ENCODE measurements at places on chromosomes 1 and 21.
A peak's percentile ranks its signal among the peaks of the same experiment; 100 is the strongest.

DNA sequence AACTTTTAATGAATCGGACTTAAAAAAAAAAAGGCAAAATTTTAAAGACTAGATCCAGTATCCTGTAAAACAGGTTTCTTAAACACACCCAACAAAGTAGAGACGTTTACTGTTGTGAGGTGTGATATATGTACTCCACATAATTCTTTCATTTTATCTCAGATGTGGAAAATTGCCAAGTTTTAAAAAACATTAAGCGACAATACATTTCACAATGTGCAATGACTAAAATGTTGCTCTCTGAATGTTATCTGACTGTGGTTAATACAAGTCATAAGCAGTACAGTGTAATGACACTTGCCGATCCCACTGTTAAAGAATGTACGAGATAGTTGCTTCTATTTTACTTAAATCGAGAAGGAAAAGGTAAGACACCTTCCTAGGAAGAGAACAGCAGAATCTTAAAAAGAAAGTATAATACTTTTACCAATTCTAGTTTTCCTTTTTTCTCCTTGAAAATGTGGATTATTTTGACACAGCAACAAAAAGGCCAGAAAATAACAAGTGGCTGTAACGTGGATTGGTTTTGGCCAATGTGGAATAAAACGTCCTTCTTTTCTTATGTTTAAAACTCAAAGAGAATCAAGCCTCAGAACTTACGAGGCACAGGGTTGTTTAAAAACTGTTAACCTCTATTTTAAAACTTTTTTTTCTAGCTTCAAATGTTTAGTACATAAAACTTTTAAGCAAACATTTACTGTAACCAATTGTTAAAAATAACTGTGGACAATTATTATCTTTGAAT lies 51.4 kb downstream of the TP53BP2 start:
- no peak for DNase-seq

- DNase-seq: no peak
Observed at GRCh38 chr21:35868005-35868868, 192.1 kb downstream of the SETD4 start.

GRCh38 chr21:45291613-45292398 lies 4.1 kb upstream of the POFUT2 start:
- no peak for DNase-seq

GRCh38 chr1:65003316-65003664 lies 36.9 kb upstream of the JAK1 start:
- DNase-seq: no peak

GRCh38 chr1:113587475-113587874 lies 171.8 kb downstream of the PHTF1 start:
- no peak for DNase-seq

GRCh38 chr1:203776636-203777035 lies 11.7 kb downstream of the LAX1 start:
- no peak for DNase-seq

- no peak for DNase-seq
Observed at GRCh38 chr1:193841857-193842256, 655.4 kb upstream of the B3GALT2 start.

DNA sequence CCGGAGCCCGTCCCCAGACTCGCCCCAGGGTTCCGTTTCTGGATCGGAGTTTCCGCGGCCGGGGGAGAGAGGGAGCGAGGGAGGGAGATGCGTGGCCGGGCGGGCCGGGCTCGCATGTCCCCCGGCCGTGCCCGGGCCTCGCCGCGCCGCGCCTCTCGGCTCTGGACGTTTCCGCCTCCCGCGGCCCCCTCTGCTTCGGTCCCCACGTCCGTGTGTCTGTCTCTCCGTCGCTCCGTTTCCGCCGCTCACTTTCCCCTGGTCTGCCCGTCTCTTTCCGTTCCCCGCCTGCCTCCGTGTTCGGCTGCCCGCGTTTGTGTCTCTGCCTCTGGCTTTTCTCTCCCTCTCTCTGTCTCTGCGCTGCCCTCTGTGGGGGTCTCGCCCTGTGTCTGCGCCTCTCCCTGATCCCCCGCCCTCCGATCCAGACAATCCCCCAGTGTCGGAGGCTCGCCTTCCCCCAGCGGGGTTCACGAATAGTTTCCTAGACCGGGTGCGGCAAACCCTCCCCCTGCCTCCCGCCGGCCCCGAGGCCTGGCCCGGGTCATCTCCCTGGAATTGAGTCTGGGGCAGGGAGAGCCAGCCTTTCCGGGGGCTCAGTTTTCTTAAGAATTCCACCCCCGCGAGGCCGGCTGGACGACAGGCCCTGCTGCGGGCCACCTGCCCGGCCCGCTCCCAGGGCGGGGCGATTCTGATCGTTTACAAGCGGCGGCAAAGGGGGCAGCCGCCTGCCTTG lies 735 bp downstream of the NBL1 start:
- DNase-seq: no peak

GRCh38 chr21:43021191-43021590 lies 46.8 kb downstream of the PKNOX1 start:
- no peak for DNase-seq

- no peak for DNase-seq
Observed at GRCh38 chr1:211580303-211580687, 1.3 kb upstream of the SLC30A1 start.

- no peak for DNase-seq
Observed at GRCh38 chr1:174797398-174797797, 202.3 kb upstream of the CACYBP start.

GRCh38 chr1:3664700-3665375 lies 12.5 kb downstream of the TP73 start:
- no peak for DNase-seq

- DNase-seq: no peak
Observed at GRCh38 chr1:32012709-32013385, 821 bp upstream of the KHDRBS1 start.

GRCh38 chr1:36305915-36306209 lies 306 bp upstream of the SH3D21 start:
- no peak for DNase-seq

GRCh38 chr1:75612976-75613375 lies 2.1 kb upstream of the SLC44A5 start:
- DNase-seq: no peak

GRCh38 chr1:92306020-92306419 lies 7.2 kb downstream of the RPAP2 start:
- DNase-seq: no peak

GRCh38 chr21:38718481-38718880 lies 87.2 kb upstream of the ETS2 start:
- no peak for DNase-seq

DNA sequence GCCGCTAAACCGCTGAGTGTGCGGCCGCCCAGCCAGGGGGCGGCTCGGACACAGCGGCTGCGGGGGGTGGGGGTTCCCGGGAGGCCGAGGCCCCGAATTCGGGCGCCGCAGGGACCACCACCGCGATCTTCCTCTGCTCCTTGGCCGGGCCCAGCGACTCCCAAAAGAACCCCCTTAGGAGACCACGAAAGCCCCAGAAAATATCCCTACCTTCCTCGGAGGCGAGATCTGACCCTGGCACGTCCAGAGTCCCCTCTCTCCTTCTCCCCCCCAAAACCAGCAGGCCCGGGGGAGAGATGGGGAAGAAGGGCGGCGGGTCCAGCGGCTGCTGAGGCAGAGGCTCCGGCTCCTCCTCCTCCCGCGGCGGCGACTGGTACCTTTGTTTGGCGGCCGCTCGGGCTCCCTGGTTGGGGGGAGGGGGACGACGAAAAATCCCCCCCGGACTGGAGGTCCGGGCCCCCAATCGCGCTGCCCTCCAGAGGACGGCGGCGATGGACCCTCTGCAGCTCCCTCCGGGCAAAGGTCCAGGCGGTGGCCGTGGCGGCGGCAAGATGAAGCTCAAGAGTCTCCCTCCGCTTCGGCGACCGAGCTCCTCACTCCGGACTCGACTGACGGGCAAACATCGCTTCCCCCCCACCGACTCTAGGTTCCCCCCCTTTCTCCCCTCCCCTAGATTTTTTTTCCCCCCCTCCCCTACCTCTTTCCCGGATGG lies at the start of gene ARID4B:
Gene ARID4B, minus strand, starts transcription at position 621 of the 712 bp plus-strand sequence. CDS start 1,260 bp downstream, outside the sequence.
- DNase-seq: peak; percentile 89

DNA sequence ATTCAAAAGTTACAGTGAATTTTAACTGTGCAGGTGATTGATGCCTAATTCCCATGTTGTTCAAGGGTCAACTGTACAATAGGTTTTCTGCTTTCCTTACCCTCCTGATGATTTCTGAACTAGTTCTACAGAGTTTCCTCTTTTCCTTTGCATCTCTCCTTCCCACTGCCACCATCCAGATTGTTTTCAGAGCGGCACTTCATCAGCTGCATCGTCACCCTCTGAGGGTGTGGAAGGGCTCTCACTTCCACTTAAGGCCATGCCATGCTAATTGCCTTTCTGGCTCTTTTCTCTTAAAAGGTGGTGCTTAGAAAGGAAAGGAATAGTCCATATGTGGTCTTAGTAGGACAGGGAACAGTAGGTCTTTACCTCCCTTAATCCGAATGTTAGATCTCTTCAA lies 39.1 kb downstream of the DISC1 start:
- no peak for DNase-seq

DNA sequence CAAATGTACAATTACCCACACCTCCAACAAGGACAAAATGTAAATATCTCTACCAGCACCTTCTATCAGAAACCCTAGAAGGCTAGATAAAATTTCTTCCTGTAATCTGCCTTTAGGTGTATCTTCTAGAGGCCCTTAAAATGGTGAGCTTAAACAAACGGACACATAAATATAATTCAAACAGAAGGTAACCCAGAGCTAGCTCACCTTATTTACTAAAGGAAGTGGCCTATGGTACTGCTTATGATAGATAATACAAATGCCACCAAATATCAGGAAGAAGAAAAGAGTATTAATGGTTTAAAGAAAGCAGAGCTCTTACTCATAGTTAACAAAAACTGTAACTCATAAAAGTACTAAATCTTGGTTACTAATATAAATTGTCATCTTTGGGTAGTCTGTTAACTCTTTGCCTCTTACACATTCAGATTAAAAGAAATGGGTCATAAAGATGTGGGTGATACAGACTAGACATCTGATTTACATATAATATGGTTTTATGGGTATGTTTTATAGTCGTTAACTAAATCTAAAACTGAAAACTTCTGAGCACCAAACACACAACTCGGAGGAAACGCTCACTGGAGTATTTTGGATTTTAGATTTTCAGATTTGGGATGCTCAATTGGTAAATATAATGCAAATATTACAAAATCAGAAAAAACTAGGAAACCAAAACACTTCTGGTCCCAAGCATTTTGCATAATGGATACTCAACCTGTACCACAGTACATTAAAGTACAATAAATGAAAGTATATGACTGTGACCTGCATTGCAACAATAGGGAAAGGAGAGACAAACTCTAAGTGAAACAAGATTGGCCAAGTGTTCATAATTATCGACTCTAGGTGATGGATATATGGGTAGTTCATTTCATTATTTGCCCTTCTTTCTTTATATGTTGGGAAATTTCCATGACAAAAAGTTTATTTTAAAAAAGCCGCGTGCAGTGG lies 23.2 kb downstream of the TRIT1 start:
- no peak for DNase-seq

- no peak for DNase-seq
Observed at GRCh38 chr1:228469413-228470162, 17.6 kb upstream of the RNF187 start.

DNA sequence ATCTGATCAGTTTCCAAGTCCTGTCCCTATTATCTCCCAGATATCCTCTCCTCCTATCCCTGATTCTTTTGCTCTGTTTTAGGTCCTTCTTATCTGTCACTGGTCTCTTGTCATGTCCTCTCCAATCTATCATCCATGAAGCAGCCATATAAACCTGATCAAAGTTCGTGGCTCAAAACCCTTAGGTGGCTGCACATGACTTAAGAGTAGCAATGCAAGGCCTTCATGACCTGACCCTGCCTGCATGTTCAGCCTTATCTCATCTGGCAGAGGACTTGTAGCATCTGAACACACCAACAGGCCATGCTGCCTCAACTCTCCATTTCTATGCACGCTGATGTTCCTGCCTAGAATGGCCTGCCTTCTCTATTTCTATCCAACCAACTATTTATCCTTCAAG lies 65.2 kb downstream of the NOS1AP start:
- no peak for DNase-seq

GRCh38 chr21:38822778-38823238 lies 17.1 kb downstream of the ETS2 start:
- no peak for DNase-seq

GRCh38 chr1:47388891-47389238 lies 27.2 kb upstream of the FOXE3 start:
- DNase-seq: no peak

GRCh38 chr1:25905680-25906643 lies at the start of gene STMN1:
TSS of gene STMN1 (minus strand) at chr1:25906419. CDS start at chr1:25904676, 1,743 bp downstream.
- DNase-seq: peak; percentile 89

DNA sequence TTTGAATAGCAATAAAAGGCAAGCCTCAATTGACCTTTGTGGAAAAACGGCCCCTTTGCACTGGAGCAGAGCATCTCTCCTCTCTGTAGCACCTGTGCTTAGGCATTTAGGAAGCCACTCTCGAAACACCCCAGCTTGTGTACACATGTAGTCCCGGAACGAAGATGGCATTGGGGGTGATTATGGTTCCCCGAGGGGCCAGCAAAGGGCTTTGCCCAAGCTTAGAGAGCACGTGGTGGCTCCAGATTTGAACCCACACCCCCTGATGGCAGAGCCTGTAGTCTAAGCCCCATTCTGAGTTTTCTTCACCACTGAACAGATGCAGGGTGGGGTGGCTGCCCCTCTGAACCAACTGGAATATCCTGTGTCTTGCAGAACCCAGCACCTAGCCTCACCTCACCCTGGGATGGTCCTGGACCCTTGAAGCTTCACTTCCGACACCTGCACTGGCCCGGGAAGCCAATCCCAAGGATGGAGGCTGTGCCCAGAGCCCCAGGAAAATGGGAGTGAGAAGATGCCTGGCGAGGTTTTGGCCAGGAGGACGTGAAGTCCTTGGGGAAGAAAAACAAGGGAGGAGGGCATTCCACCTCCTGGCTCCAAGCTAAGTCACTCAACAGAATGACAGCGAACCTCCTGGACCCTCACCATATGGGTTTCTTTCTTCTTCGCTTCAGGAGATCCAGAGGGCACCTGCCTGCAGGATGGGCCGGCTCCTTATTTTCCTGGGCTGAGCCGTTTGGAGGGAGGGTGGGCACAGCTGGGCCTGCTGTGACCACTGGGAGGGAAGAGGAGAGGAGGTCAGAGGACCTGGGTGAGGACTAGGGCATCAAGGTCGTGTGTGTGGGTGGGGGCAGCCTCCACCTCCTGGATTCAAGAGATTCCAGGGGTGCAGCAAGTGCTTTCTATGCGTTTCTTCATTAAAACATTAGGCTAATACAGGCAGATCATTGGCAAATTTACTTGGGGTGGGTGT lies 37.7 kb downstream of the IGFN1 start:
- DNase-seq: no peak

DNA sequence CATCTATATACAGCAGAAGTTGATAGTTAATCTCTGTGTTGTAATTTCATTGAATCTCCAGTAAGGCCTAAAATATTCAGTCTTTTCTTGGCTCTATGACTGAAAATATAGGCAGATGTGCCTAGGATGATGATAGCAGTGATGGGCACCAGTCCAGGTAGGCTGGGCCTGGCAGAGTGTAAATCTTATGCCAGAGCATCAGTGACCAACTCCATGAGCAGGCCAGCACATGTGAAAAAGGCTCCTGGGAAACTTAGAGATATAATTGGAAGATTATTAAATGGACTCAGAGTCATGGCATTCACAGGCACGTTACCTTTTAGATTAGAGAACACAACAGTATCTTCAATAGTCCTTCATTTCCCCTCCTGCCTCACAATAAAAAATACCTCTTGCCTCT lies 20.7 kb upstream of the CYYR1 start:
- no peak for DNase-seq

GRCh38 chr1:197923038-197923437 lies 5.9 kb downstream of the LHX9 start:
- DNase-seq: no peak
